ENCODE measurements at places on chromosomes 11 and 22.

- no peak for DNase-seq
These were observed 23.7 kb upstream of the FXYD6 start for GRCh38 chr11:117900121-117900648.

- DNase-seq, result no peak
These were observed 65.9 kb downstream of the PRR5L start for GRCh38 chr11:36361901-36362391.

DNA sequence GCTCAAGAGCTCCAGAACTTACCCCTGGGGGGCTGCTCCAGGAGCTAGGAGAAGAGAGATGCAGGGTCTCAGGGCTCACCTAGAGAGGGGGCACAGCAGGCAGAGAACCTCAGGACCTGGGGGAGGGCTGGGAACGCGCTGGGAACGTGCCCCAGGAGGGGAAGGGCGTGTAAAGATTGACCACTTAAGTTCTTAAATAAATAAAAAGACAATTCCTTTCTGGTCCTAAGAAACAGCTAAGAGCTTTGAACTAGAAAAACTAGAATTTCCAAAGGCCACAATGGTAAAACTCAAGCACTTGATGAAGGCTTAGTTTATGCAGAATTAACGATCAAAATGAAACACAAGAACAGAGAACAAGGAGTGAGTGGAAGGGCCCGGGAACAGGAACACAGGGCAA lies 89.1 kb downstream of the CELSR1 start:
- no peak for DNase-seq

DNA sequence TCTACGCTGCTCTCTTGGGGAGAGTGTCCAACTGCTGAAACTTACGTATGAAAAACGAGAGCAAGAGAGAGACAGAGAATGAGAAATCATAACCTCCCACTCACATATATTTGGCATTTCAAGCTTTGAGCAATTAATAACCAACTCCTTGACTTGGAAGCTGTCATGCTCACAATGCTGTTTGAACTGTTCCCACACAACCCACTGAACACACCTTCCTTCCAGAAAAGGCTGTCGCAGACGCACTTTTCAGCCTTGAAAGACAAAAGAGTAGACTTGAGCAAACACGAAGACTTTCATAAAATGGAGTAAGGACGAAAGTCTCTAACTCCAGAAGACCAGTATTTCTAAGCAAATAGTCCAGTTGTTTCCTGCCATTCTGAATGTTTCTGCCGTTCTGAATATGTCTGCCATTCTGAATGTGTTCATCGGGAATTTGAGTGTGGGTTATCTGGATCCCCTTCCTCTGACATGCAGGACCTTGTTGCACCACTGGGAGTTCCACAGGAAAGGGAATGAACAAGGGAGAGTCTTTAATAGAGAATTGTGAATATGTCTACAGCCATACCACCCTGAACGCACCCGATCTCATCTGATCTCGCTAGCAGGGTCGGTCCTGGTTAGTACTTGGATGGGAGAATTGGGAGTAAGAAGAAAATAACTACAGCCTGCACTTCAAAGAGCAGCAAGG lies 86.2 kb upstream of the BARX2 start:
- DNase-seq, result no peak

GRCh38 chr11:11186249-11186648 lies 166.8 kb downstream of the CSNK2A3 start:
- DNase-seq, result no peak
